ENCODE measurements at places on chromosomes 4 and X.

- no peak for DNase-seq
Measured at GRCh38 chr4:28350485-28350884, 1489.8 kb downstream of the STIM2 start.

GRCh38 chr4:173253561-173253960, 80.6 kb downstream of the HMGB2 start:
- DNase-seq = no peak

- DNase-seq = no peak
Measured at GRCh38 chr4:20091781-20092180, 159.9 kb upstream of the SLIT2 start.

DNA sequence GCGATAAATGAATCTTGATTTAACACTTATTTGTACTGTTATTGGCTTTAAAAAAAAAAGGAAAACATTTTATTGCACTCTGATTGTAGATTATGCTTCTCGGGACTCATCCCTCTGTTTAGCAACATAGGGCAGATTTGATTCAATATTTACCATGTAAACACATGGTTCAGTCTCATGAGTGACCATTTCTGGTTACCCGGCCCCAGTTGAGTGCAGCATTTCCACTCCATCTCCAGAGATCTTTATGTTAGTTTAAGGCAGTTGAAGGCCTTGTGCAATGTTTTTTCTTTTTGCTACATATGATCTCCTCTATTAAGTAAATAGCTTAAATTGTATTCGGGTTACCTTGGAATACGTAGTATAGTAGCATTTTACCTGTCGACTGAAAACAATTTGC, 143.3 kb upstream of the RPS6KA3 start:
- no peak for DNase-seq

DNA sequence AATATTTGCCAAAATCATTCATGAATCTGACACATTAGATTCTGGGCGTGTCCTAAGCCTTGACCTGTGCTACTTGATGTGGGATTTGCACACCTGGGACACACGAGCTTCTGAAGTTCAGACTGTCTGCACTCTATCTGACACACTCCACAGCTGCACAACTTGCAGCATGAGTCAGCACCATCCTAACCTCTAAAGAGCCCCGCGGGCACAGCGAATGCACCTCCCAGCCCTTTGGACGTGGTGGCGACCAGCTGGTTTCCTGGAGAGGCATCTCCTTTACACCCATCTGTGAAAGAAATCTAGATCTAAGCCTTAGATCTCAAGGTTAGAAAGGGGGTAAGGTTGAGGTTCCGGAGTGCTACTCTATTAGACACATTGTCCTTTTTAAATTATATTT, 69.2 kb downstream of the SORBS2 start:
- no peak for DNase-seq

GRCh38 chrX:56113785-56114436, 118.2 kb upstream of the KLF8 start:
- no peak for DNase-seq

- no peak for DNase-seq
Measured at GRCh38 chrX:122445466-122445865, 738.6 kb upstream of the GRIA3 start.

GRCh38 chrX:149516604-149517003, 11.5 kb upstream of the IDS start:
- no peak for DNase-seq
